ENCODE measurements at places on chromosomes 13 and 19.
A peak's percentile ranks its signal among the peaks of the same experiment; 100 is the strongest.

- no peak for DNase-seq
These were observed 916.4 kb downstream of the UQCRFS1 start for GRCh38 chr19:28296506-28296905.

- DNase-seq, result no peak
These were observed 213.2 kb downstream of the ATP8A2 start for GRCh38 chr13:25585000-25585399.

GRCh38 chr13:61695147-61695546 is 279.5 kb upstream of the PCDH20 start:
- no peak for DNase-seq

GRCh38 chr13:77697217-77698103 is at the start of gene SLAIN1:
SLAIN1 (plus strand) TSS chr13:77697687; CDS start chr13:77697914, 227 bp downstream.
- peak; percentile 63 for DNase-seq

- no peak for DNase-seq
These were observed 82.9 kb downstream of the PDS5B start for GRCh38 chr13:32669030-32669646.

- DNase-seq, result no peak
These were observed 11.8 kb downstream of the STAP2 start for GRCh38 chr19:4326837-4327251.

DNA sequence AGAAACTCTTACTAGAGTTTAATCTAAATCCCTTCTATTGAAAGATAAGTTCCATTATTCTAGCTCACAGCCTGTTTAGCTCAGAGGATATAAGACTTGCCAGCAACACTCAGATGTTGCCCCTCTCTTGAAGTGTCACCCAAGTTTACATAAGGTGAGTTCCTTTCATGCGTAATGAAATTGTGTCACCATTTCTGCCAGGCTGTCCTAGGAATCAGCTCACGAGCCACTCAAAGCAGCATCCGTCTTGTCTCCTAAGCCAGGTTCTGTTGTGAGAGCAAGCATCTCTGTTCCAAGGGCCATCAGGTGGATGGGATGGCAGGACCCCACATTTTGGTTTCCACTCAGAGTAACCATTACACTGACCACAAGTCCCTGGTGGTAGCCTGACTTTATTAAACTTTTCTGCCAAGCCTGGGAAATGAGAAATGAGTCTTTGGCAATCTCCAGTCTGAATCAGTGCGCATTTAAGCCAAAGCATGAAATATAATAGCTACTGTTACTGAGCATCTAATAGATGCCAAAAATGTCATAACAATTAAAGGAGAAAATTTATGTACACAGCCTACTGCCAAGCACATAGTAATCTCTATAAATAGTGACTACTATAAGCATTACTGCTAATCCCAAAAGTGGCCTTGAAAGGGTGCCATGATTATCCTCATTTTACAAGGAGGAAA is 179.6 kb upstream of the MIR17HG start:
- DNase-seq, result no peak

DNA sequence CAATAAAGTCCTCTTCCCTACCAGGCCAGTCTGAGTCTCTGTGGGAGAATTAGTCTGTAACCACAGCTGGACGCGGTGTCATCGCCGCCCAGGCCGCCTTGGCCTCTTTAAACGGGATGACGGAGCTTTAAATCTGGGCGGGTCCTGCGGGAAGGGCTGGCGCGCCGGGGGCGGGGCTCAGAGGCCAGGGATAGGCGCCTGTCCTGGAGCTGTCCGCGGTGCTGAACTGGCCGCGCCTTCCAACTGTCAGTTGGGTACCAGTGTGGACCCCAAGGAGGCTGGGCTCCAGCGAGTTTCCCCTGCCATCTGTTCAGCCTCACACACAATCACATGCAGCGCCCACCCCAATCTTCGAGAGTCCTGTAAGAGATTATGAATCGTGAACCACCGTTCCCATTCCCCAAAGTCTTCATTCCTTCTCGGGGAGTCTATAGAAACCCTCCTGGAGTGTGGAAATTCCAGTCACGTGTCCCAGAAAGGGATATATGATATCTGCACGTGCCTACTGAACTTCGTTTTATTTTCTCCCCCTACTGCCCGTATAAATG is 11.5 kb downstream of the APLP1 start:
- peak; percentile 61 for DNase-seq

GRCh38 chr13:111397202-111397880 is 76.9 kb downstream of the TEX29 start:
- no peak for DNase-seq

GRCh38 chr13:80400865-80401426 is 60.0 kb upstream of the SPRY2 start:
- DNase-seq, result no peak

DNA sequence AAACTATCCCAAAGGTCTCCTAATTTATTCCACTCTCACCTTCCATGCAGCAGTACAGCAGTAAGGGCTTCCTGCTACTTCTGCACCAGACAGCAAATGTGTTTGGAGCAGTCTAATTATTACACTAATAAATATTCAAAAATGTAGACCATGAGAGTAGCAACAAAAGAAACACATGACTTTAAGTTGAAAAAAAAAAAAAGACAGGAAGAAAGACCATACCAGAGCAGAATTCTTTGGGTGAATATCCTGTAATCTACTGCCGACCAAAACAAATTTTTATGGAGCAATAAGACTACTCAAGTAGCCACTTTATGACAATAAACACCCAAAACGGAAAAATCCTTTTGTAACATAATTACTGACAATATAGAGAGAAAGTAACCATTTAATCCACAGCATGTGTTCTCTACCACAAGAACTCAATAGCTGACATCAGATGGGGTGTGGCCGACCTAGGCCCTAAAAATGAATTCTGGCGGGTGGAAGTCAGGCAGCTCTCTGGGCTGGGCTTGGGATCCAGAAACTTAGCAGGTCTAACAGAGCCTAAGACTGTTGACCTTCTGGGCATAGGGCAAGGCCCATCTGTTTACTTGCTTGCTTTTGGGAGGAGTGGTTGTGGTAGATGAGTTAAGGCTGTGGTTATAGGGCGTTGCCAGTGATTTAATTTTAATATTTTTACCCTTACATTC is 4.6 kb downstream of the KLF12 start:
- no peak for DNase-seq

All from stimulated activated CD4-positive, alpha-beta T cell treated with anti-CD3 and anti-CD28 coated beads, Interleukin-12 subunit alpha, Interleukin-12 subunit beta, amount 100 ng/mL, for 24 hours (primary cell).